ENCODE measurements at places on chromosomes 16 and 17. TPM values are rescaled to one million over a fixed set of nuclear protein-coding genes. Genes with fewer than 3 reads are reported as not detected.

GRCh38 chr17:37608351-37609169, 658 bp downstream of the SYNRG start:
- H3K4me3 ChIP-seq = peak overlapping the region; percentile 89
- peaks cover 6% of the 10 kb centered on the region for H3K4me1 ChIP-seq
- peaks cover 6% of the 10 kb centered on the region for H3K36me3 ChIP-seq
- peak overlapping the region; percentile 90 for H3K27ac ChIP-seq
- no peaks in the 10 kb centered on the region for H3K27me3 ChIP-seq

DNA sequence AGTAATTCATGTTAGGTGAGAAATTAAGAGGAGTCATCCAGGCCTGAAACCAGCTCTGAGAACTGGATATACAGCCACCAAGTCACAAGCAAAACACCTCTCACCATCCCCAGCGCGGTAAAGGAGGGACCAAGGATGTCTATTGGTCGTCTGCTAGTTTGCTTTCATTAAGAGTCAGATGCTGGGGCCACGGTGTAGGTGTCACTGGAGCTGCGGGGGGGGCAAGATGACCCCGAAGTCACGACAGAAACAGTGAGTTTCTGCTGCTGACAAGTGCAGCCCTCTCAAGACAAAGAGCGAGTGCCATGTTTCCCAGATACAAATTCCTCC, 790 bp downstream of the NCBP3 start:
- DNase-seq = no peak
- H3K4me3 ChIP-seq = peak overlapping the region; percentile 88
- peaks cover 3% of the 10 kb centered on the region for H3K4me1 ChIP-seq
- peaks cover 14% of the 10 kb centered on the region for H3K36me3 ChIP-seq
- peak overlapping the region; percentile 95 for H3K27ac ChIP-seq

DNA sequence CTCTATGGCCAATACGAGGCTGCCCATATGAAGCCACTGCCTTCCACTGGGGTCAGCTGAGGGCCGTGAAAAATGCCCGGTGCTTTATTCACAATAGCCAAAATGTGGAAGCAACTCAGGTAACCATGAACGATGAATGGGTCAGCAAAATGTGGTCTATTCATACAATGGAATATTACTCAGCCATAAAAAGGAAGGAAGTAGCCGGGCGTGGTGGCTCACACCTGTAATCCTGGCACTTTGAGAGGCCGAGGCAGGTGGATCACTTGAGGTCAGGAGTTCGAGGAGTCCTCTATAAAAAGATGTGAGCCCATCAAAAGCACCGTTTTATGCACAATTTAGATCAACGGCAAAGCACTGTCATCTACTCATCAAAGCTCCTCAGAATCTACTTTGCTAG, 5.2 kb upstream of the TRAP1 start:
- no peak overlapping the region for H3K27ac ChIP-seq
- peaks cover 11% of the 10 kb centered on the region for H3K36me3 ChIP-seq
- no peak overlapping the region for H3K4me3 ChIP-seq
- H3K4me1 ChIP-seq = no peaks in the 10 kb centered on the region

DNA sequence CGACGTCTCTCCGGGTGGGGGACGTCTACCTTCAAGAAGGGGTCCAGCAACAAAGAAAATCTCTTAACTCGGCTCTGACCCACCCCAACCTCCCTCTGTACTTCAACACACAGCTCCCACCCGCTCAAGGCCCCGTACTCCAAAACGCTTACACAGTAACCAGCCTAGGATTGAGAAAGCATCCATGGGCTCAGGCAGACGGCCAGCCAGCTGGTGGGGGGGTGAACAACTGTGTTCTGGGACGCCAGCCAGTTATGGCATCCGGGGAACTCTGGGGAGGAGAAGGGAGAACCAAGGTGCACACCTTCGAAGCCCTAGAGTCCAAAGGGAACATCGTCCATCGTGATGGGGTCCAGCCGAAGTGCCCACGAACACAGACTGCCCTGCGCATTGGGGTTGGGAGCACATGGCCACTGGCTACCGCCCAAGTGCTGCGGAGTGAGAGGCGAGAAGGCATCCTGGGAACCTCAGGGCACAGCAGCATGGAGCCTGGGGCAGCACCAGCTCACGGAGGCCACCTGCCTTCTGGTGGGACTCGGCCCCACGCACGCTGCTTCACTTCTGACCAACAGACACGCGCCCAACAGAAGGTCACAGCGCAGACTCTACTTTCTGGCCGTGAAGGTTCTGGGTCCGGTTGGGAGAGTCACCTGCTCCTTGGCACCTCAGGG, 14.3 kb downstream of the SLC16A3 start:
- H3K27ac ChIP-seq = peak overlapping the region; percentile 4
- H3K27me3 ChIP-seq = no peaks in the 10 kb centered on the region
- peaks cover 76% of the 10 kb centered on the region for H3K36me3 ChIP-seq
- H3K4me1 ChIP-seq = peaks cover 39% of the 10 kb centered on the region
- peak; percentile 83 for DNase-seq
- H3K4me3 ChIP-seq = no peak overlapping the region

GRCh38 chr16:50696126-50696525, 2.7 kb downstream of the NOD2 start:
- H3K4me3 ChIP-seq = no peak overlapping the region
- no peaks in the 10 kb centered on the region for H3K36me3 ChIP-seq
- peaks cover 15% of the 10 kb centered on the region for H3K27me3 ChIP-seq
- H3K27ac ChIP-seq = no peak overlapping the region
- DNase-seq = no peak

The INCA1 gene
- 0.51 TPM for polyA plus RNA-seq
